ENCODE measurements at places on chromosomes 1 and 21.

- no peak for DNase-seq
Measured at GRCh38 chr21:46660505-46660904, 25.0 kb downstream of the PRMT2 start.

- no peak for DNase-seq
Measured at GRCh38 chr1:169049258-169049938, 57.1 kb upstream of the ATP1B1 start.

DNA sequence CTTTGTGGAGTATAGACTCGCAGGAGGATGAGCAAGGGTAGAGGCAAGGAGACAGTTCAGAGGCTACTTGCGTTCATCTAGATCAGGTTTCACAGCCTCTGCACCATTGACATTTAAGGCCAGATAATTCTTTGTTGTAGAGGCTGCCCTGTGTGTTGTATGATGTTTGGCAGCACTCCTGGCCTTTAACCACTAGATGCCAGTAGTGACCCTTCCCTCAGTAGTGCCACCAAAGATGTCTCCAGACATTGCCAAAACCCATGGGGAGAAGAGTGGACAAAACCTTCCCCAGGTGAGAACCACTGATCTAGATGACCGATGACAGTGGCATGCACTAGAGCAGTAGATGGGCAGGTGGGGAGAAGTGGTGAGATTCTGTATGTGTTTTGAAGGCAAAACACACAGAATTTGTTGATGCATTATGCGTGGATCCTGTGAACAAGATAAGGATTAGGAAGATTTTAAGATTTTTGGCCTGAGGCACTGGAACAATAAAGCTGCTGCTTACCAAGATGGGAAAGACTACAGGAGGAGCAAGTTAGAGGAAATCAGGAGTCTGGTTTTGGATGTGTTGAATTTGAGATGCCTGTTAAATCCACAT lies 9.9 kb upstream of the COG2 start:
- DNase-seq: no peak

- no peak for DNase-seq
Measured at GRCh38 chr1:167746013-167746672, 24.4 kb downstream of the MPZL1 start.

DNA sequence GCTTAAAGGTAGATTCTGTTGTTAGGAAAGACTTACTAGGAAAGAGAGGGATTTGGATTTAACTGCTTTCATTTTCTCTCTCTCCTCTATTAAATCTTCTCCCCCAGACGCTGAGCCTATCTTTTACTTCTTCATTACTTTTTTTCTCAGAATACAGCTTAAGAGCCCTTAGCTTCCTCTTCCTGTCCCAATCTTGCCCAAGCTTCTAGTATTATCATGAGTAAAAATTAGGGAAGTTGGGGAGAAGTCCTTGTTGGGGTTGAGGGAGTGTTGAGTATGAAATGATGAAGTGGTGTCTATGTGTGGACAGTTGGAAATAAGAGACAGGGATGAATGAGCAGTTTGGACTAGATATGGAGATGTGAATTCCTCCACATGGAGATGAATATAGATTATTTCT lies 35.0 kb downstream of the ACP6 start:
- no peak for DNase-seq

GRCh38 chr1:27293915-27294314 lies 28.0 kb upstream of the TMEM222 start:
- DNase-seq: no peak

- no peak for DNase-seq
Measured at GRCh38 chr1:150173141-150173585, 23.4 kb downstream of the PLEKHO1 start.

DNA sequence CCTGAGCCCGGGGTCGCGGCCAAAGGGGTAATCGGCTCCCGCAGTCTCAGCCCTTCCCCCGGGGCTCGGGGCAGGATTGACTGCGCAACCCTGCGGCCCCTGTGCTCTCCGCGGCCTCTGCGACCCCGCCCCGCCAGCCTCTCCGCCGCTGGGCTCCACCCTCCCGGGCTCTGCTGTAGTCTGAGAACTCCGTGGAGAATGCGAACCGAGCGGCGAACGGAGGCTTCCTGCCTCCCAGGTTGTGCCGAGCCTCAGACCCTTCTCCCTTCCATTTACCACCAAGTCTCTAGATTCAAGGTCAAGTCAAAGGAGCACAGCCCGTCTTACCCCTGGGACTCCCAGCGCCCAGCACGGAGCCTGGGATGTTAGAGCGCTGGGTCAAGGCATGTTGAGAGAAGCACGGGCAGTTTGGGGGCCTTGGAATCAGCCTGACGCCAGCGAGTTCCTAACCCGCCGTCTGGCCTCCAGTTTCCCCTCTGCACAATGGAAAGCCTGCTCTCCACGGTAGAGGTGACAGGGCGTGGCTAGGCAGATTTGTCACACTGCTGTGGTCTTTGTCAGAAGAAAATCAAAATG lies 3.0 kb downstream of the ATP2B4 start:
- DNase-seq: peak; percentile 48

DNA sequence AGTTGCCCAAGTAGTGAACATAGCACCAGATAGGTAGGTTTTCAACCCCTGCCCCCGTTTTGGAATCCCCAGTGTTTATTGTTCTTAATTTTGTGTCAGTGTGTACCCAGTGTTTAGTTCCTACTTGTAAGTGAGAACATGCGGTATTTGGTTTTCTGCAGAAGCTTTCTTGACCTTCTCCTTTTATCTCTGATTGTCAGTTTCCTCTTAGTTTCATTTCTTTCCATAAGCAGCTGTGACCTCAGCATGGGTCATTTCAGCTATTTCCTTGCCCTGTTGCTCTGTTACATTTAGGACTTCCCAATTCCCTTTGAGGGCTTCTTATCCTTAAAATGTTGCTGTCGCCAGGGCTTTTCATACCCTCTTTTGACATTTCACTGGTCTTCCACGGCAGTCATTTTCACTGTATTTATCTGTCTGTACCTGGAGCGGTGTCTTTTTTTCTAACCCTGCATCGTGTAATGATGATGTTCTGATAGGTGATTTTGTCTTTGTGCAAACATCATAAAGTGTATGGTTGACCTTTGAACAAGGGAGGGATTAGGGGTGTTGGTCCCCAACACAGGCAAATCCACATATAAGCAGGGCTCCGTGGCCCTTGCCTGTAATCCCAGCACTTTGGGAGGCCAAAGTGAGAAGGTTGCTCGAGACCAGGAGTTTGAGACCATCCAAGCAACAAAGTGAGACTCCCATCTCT lies 15.0 kb downstream of the ITSN1 start:
- DNase-seq: no peak

GRCh38 chr1:158810311-158810710 lies 20.8 kb upstream of the MNDA start:
- no peak for DNase-seq

GRCh38 chr1:27979151-27979858 lies 19.5 kb downstream of the XKR8 start:
- DNase-seq: no peak

GRCh38 chr21:43712268-43712942 lies 6.5 kb upstream of the PDXK start:
- no peak for DNase-seq

DNA sequence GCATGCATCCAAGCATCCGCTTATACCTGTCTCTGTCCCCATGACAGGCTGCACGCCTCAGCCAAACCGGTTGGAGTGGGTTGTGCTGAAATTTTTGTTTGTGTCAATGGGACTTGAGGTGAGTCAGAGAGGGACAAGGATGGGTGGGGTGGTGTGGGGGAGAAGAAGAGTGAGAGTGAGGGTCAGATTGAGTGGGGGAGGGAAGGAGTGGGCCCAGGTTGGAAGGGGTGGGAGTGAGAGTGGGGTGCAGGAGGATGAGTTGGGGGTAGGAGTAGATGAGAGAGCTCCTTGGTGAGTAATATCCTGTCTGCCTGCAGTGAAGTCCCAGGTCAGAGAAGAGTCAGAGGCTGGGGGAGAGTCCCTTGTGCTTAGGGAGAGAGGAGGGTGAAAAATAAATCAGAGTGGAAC lies 3.3 kb upstream of the NECTIN4 start:
- peak; percentile 62 for DNase-seq

DNA sequence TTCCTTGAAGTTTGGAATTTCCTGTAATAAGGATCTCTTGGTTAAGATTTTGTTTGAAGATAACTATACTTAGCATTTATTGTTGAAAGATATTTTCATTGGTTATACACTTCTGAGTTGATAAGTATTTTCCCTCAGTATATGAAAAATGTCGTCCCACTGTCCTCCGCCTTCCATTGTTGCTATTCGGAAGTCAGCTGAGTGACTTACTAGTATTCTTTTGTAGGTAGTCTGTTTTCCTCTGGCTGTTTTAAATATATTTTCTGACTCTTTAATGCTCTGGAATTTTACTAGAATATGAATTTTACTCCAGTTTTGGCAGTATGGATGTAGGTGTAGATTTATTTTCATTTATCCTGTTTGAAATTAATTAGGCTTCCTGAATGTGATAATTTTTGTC lies 498.7 kb upstream of the NFIA start:
- no peak for DNase-seq

- no peak for DNase-seq
Measured at GRCh38 chr1:3186526-3186921, 117.5 kb downstream of the PRDM16 start.

DNA sequence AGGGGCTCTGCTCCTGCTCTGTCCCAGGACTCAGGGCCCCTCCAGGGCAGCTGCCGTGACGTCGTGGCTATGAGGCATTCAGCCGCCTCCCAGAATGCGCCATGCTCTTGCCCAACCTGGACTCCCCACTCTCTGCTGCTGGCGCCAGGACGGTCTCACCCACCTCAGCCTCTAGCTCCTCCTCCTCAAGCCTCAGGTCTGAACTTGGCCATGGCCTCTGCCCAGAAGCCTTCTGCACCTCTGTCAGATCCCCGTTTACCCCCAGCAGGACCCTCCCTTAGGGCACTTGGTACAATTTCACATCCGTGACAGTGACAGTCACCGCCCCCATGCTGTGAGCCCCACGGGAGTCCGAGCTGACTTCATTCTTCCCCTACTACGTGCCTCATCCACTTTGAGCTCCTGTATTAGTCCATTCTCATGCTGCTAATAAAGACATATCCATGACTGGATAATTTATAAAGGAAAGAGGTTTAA lies 4.9 kb downstream of the CSTB start:
- DNase-seq: no peak

DNA sequence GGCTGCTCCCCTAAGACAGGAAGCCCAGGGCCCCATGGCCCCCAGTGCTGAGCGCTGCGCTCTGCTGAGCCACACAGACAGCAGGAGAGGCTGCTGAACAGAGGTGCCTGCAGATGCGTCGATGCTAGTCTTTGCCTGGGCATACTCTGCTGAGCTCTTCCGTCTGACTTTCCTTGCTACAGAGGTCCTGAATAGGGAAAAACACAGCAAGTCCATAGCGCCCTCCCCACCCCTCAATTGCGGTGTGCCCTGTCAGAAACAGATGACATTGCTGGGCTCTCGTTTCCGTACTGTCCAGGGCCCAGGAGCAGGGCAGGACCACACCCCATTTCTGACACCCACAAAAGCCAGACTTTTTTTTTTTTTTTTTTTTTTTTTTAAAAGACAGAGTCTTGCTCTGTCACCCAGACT lies 252.5 kb downstream of the SDCCAG8 start:
- no peak for DNase-seq

DNA sequence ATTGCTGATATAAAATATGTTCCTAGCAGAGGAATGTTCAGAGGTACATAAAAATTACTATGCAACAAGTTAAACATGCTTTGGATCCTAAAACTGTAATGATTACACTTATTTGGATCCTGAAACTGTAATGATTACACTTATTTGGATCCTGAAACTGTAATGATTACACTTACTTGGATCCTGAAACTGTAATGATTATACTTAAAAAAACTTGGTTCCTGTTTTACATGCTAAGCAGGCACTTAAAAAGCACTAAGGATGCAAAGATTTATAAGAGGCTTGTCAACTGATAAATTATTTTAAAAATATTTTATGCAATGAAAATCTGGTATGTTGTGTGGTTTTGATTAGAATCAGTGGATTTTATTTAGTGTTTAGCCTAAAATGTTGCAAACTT lies 47.7 kb downstream of the ZNHIT6 start:
- no peak for DNase-seq

DNA sequence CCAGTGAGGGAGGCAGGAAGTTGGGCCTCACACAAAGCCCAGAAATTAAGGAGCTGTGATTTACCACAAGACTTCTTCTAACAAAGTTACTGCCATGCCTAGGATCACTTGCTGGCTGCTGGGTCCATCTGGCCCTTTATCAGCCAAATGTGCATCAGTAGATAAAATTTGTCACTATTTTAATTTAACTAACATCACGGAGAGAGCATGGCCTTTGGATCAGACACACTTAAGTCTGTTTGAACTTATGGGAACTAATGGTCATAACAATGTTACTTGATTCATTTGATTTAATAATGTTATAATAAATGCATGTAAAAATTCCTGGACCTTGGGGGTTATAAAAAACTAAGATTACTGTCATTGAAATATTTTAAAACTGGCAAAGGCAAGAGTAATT lies 67.2 kb upstream of the CCDC190 start:
- no peak for DNase-seq

DNA sequence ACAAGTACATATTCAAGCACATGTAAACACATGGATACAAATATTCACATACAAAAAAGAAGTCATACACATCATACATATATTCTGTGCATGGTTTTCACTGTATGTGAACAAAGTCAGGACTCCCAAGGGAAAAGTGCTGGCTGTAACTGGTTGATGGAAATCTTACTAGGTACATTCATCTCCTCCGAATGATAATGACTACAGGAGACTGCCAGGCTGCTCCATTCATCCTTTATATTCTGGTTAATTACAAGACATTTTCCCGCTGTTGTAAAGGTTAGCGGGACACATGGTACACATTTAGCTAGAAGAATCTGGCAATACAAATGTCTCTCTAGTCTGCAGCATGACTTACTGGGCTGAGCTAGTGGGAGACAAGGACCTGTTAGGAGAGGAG lies 26.2 kb upstream of the HMGB4 start:
- no peak for DNase-seq

GRCh38 chr1:201128476-201128875 lies 1.5 kb upstream of the ASCL5 start:
- DNase-seq: no peak

- no peak for DNase-seq
Measured at GRCh38 chr1:25629836-25630235, 13.2 kb downstream of the MAN1C1 start.

- DNase-seq: no peak
Measured at GRCh38 chr1:21322681-21323016, 32.4 kb upstream of the ECE1 start.

GRCh38 chr1:167683641-167684502 lies 37.9 kb upstream of the MPZL1 start:
- no peak for DNase-seq

DNA sequence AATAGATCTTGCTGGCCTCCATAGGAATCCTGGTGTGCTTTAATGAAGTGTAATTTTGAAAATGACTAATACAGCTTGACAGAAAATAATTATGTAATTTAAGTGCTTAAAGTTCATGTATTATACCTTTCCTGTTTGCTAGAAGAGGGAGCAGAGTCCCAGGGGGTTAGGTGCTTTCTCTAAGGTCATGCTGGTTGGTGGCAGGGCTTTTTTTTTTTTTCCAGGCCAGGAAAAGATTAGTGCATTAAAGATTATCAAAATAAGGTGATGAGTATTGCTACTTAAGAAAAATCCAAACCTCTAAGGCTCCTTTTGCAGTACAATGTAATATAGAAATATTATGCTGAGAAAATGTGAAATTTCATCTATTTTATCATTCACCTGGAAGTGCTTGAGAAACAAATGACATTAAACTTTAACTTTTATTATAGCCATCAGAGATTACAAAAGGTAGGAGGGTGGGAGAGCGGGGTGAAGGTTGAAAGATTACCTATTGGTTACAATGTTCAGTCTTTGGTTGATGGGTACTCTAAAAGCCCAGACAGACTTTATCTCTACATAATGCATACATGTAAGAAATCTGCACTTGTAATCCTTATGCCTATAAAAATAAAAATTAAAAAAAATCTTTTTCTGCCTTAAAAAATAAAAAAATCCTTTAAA lies 110.8 kb downstream of the RABGAP1L start:
- DNase-seq: no peak

Data from NK-92 treated with Interleukin-12 subunit alpha and Interleukin-12 subunit beta, amount 100 ng/mL, for 24 hours (cell line).